ENCODE measurements at places on chromosomes 1 and 21. TPM values are rescaled to one million over a fixed set of nuclear protein-coding genes. Genes with fewer than 3 reads are reported as not detected.
A peak's percentile ranks its signal among the peaks of the same experiment; 100 is the strongest.

- DNase-seq, result peak; percentile 52
These were observed 60.4 kb downstream of the KCNN3 start for GRCh38 chr1:154809436-154810413.

- no peak for DNase-seq
These were observed 90.4 kb downstream of the GLIS1 start for GRCh38 chr1:53648516-53648915.

DNA sequence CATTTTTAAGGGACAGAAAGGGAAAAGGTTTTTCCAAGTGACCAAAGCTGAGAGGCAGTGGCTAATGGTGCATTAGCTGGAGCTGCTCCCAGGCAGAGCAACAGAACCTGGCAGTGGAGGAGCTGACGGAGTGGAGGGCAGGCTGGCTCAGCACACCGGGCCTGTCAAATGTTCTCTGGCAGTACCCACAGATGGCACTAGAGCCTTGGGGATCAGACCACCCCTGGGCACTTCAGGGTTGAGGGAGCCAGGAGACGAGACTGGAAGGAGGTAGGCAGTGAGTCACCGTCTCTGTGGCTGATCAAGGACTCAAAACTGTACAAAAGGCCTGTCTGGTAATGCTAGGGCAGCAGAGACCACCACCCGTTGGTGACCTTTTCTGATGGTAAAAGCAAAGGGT is 121.7 kb upstream of the KIAA0040 start:
- DNase-seq, result no peak

The CFHR1 gene
- 1.1 TPM for total RNA-seq

The RXRG gene
- total RNA-seq, result not detected

- peak; percentile 27 for DNase-seq
These were observed 46.8 kb downstream of the SPATA46 start for GRCh38 chr1:162329826-162330225.

DNA sequence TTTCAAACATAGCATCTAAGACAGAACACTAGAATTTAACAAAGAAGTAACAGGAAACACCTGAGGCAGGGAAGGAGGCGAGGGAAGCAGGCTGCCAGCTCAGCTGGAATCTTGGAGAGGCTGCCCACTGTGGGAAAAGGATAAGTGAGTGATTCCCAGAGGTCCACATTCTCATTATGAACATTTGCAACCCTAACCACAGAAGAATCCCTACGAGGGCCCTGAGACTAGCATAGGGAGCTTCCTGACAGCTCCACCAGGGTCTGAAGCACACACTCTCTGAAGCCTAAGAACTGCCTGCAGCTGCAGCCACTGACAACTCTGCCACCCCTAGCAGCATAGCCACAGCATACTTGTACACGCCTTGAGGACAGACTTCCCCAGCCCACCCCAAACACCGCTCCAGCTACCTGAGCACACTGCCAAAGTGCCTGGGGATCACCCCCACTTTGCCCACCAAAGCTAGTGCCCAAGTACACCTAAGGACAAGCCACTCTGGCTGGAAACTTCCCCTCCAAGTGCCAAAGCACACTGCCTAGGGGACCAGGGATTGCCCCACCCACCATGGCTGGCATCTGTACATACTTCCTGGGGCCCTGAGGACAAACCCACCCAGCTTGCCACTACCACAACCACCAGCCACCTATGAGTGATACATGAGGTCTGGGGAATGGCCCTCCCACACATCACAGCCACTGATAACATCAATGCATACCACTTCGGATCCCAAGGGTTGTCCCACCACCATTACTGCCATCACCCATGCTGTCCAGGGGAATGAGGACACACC is 76.6 kb upstream of the GUCA2A start:
- no peak for DNase-seq

DNA sequence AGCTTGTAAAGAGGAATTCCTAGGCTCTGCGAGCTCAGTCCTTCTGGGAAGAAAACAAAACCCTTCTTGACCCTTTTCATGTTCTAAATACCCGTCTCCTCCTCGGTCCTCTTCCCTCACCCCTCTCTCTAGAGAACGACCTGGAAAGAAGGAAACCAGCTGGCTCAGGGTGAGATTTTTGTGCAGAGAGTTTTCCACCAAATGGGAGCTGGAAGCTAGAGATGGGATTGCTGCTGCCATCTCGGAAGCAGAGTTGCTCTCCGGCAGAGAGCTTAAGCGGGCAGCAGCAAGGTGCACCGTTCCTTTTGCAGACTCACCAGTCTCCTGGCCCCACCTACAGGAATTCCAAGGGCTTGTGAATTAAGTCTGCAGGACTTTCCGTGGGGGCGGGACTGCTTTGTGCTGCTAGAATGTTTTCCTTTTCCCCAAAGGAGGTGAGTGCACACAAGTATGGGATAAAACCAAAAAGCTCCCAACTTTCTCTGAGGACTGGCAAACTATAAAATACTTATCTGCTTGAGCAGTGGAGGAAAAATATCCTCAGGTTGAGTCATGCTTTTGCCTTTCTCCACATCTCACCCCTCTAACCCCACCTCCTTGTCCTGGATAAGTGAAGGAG is 29.1 kb upstream of the KIAA0040 start:
- peak; percentile 10 for DNase-seq

The SMCP gene
- total RNA-seq, result not detected

DNA sequence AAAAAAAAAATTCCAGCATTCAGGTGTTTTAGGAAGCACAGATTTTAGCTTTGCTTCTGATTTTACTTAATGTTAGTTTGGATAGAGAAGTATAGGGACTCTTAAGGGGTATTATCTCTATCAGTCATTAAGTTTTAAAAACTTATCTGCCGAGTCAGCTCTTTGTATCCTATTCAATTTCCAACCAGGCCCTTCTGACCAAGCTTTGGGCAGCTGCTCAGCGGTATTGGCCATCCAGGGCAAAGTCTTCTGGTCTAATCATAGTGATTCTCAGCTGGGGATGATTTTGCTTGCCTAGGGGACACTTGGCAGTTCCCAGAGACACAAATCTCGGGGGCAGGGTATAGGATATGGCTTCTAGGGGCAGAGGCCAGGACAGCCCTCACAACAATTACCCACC is 47.6 kb downstream of the BACH1 start:
- no peak for DNase-seq

GRCh38 chr1:170048515-170048914 is 26.0 kb downstream of the KIFAP3 start:
- no peak for DNase-seq

The SPATA45 gene
- not detected for total RNA-seq

- no peak for DNase-seq
These were observed 10.0 kb upstream of the ABCG1 start for GRCh38 chr21:42208801-42209490.

The OLIG2 gene
- total RNA-seq, result not detected

DNA sequence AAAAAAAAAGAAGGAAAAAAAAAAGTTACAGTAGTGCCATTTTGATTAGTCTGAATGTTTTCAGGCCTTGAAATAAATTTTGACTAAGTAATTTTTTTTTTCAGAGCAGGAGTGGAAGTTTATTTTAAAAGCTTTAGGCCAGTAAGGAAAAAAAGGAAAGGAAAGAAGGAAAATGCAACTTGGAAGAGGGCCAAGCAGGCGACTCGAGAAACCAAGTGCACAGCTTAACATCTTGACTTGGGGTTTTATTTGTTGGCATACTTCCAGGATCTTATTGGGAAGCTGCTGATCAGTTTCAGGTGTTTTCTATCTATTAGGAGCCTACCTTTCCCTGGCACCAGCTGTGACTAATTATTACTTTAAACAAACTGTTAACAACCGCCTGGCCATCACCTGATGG is 41.7 kb downstream of the ATF3 start:
- DNase-seq, result no peak

DNA sequence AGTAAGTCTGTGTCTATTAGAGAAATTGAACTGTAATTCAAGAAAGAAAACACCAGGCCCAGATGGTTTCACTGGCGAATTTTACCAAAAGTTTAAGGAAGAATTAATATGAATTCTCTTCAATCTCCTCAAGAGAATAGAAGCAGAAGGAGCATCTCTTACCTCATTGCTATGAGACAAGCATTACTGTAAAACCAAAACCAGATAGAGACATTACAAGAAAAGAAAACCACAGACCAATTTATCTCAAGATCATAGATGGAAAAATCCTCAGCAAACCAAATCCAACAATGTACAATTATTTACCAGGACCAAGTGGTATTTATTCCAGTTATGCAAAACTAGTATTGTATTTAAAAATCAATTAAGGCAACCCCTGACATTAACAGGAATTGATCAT is 160.6 kb downstream of the LIPI start:
- no peak for DNase-seq

GRCh38 chr1:62964141-62964540 is 180.2 kb downstream of the ATG4C start:
- DNase-seq, result no peak

The FAM78B gene
- 0.27 TPM for total RNA-seq

The ADAMTS4 gene
- 3.1 TPM for total RNA-seq

DNA sequence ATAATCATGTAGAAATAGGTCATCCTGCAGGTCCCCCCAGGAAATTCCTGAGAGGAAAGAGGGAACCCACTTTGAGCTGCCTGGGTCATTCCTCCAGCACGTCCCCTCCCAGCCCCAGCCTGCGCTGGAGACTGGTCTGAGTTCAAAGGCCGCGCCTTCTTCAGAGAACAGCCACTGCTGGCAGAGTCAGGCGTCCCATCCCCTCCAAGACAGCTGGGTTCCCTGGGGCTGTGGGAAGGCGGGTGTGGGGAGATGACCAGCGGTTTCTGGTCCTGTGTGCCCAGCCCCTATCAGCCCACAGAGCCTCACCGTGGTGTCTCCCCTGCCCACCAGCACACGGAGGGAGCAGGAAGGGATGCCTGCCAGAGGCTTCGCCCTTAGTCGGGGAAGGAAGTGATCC is 18.0 kb upstream of the TRAPPC10 start:
- no peak for DNase-seq

The ZC3H11A gene
- total RNA-seq, result 166 TPM

GRCh38 chr1:40265919-40266318 is 7.9 kb downstream of the ZMPSTE24 start:
- no peak for DNase-seq

GRCh38 chr1:30657131-30658013 is 66.0 kb downstream of the MATN1 start:
- no peak for DNase-seq

- no peak for DNase-seq
These were observed 18.4 kb upstream of the IL10 start for GRCh38 chr1:206790502-206791250.

The NEGR1 gene
- total RNA-seq, result 20.7 TPM

DNA sequence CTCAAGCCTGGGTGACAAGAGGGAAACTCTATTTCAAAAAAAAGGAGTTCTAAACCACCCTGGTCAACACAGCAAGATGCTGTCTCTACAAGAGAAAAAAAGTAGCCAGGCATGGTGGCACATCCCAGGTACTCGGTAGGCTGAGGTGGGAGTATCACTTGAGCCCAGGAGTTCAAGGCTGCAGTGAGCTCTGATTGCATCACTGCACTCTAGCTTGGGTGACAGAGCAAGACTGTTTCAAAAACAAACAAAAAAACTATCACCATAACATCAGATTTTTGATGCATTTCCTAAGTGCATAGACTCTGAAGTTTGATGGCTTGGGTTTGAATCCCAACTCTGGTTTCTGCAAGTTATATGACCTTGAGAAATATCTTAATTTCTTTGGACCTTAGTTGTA is 9.6 kb downstream of the ELOA start:
- no peak for DNase-seq

GRCh38 chr1:116686175-116686574 is 18.6 kb upstream of the IGSF3 start:
- no peak for DNase-seq

The DDAH1 gene
- 88.9 TPM for total RNA-seq

DNA sequence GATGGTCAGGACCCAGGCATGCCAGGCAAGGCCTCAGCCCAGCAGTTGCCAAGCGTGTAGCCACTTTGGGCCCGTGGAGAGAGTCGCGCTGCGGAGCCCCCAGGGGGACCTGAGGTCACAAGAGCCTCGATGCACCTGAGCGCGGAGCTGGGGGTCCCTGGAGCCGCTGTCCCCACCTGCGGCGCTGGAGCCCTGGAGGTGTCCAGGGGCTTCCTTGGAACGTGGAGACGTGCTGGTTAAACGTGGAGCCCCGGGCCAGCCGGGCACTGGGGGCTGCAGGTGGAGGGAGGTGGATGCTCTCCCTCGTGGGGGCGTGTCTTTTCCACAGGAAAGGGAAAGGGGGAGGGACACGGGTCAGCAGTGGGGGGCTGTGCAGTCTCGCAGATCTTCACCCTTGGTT is 3.1 kb downstream of the PLCH2 start:
- DNase-seq, result no peak

The TNNI3K gene
- not detected for total RNA-seq

The SEC16B gene
- 4.8 TPM for total RNA-seq

DNA sequence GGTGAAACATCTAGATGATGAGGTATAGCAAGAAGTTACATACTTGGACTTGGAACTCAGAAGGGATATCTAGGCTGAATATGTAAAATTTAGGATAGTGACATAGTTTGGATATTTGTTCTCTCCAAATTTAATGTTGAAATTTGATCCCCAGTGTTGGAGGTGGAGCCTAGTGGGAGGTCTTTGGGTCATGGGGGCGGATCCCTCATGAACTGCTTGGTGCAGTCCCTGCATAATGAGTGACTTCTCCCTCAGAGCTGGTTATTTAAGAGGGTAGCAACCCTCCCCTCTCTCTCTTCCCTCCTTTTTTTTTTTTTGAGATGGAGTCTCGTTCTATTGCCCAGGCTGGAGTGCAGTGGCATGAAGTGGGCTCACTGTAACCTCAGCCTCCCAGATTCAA is 15.5 kb downstream of the ST3GAL3 start:
- no peak for DNase-seq

DNA sequence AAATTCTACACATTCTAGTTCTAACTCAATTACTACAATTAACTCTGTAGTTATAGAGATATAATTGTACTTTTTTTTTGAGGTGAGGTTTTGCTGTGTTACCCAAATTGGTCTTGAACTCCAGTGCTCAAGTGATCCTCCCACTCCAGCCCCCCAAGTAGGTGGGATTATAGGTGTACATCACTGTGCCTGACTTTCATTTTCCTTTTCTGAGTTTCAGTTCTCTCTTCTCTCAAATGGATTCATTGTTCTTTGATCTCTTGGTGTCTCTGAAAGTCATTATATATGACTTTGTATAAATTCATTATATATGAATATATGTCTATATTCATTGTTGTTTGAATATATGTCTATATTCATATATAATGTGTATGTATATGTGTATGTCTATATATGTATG is 74.0 kb upstream of the GALNT2 start:
- DNase-seq, result no peak

The FAM43B gene
- total RNA-seq, result 0.90 TPM

The NMNAT2 gene
- total RNA-seq, result 0.49 TPM

DNA sequence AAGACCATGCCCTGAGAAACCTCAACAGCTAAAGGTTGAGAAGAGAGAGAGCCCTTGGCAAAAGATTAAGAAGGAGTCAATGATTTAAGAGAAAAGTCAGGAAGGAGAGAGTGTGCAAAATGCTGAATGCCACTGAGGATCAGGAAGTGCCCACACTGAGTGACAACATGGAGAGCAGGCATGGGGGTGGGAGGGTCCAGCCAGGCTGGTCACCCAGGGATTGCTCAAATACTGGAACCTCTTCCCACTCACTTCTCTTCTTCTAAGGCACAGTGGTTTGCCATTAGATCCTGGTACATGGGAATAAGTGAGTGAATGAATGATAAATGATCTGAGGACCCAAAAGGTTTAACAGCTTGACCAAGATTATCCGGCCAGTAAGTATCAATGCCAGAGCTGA is 11.1 kb downstream of the PRR9 start:
- DNase-seq, result no peak
